DND-41 (cell line): ENCODE measurements at places on chromosomes 16 and 17.

DNA sequence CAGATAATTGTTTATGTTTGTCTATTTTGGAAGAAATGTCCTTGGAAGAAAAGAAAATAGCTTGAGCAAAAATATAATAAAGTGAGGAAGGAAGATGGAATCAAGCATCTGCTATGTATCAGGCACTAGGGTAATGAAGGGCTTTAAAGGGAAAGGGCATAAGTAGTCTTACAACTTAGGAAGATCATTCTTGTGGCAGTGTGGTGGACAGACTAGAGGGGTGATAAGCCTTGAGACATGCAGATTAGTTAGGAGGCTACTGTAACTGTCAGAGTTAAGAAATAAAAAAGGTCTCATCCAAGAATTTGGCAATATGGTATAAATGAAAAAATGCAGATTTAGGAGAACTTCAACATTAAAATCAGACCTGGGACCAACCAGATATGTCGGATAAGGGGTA lies 14.9 kb downstream of the FAM222B start:
- DNase-seq: no peak

DNA sequence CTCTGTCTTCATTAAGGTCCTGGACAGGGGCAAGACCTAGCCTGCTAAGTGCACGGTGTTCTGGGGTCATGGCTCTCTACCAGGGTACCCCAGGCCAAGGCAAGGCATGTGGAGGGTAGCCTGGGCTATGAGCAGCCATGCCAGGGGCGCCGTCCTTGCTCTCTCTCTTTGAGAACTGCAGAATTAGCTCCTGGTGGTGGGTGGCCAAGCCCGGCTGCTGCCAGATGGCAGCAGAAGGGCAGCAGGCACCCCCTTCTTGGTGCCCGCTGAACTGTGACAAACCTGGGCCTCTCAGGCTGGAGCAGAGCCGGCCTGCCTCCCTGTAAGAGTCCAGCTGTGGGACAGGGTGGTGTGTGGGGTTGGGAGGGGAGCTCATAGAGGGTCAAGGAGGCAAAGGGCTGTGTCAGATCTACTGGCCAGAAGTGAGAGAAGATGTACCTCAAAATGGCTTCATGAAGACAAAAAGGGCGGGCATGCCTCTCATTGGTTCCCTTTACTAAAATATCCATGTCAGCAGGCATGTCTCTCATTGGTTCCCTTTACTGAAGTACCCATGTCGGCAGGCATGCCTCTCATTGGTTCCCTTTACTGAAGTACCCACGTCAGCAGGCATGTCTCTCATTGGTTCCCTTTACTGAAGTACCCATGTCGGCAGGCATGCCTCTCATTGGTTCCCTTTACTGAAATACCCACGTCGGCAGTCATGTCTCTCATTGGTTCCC lies 81.7 kb upstream of the SDK2 start:
- no peak for DNase-seq

GRCh38 chr17:15112846-15113617 lies 152.1 kb downstream of the PMP22 start:
- DNase-seq: no peak

DNA sequence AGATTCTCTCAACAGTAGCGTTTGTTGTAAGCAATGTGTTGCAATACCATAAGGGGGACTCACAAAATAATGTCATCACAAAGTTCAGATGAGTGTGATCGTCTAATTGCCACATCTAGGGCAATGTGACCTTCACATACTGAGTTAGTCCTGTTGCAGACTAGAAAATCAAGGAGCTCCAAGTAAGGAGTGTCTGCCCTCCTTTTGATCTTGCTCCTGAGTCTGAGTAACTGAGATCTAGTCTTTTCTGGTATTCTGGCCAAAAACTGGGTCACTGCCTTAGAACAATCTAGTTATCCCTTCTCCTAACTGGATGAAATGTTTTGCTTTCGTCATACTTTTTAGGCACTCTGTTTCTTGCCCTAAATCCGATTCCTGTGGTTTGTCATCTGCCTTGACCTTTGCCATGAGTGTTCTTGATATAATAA lies 712.1 kb downstream of the CDH11 start:
- DNase-seq: no peak

- DNase-seq: no peak
These were observed 85.7 kb downstream of the NT5M start for GRCh38 chr17:17388657-17389496.

DNA sequence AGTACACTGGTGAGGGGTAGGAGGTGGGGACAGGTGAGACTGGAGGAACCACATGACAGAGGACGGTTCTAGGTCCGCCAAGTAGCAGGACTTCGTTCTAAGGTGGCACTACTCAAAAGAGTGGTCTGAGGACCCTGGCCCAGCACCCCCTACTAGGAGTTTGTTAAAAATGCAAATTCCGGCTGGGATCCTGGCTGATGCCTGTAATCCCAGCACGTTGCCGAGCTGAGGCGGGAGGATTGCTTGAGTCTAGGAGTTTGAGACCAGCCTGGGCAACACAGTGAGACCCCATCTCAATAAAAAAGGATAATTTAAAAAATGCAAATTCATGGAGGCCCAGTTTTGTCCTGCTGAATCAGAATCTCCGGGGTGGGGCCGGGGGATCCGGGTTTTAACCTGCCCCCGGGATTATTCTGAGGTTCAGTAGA lies 59.1 kb downstream of the WSB1 start:
- no peak for DNase-seq

DNA sequence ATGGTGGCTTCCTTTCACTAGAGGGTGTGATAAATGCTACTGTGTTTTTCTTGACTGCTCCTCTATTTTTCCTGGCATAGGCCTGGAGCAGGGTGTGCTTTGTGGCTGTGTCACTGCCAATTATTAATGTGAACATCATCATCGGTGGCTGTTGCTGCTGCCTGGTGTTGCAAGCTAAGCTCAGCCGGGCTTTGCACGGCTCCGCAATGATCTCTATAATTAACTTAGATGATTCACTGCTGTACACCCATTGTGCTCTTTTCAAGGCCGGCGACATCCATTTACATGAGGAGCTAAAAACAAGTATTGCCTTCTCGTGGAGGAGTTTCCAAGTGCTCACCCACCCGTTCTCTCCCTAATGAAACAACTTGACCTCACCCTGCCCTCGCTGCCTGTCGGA lies 160.1 kb upstream of the IRX3 start:
- no peak for DNase-seq

DNA sequence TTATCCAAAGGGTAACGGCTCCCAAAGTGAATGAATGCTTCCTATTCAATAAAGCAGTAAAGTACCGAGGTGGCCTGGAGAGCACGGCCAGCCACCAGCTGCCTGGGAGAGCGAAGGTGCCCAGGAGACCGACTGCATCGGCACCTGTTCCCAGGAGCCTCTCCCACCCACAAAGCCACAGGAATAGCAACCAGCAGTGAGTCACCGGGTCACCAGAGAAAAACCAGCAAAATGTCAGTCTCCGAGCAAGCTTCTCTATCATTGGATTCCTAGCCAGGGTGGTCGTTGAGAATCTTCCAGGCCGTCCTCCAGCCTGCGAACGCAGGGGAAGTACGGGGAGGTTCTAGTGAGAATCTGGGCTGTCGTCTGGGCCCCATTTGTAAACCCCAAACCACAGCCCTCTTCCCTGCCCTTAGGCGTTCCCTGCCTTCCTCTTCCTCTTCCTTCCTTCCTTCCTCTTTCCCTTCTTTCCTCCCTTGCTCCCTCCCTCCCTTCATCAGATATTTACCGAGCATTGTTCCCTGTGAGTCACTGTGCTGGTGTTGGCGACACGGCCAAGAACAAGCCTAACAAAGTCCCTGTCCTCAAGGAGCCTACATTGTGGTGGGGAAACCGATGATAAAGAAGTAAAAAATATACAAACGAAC lies 114.6 kb downstream of the SLC39A11 start:
- no peak for DNase-seq

GRCh38 chr16:22296225-22297113 lies 740 bp upstream of the POLR3E start:
- DNase-seq: no peak

DNA sequence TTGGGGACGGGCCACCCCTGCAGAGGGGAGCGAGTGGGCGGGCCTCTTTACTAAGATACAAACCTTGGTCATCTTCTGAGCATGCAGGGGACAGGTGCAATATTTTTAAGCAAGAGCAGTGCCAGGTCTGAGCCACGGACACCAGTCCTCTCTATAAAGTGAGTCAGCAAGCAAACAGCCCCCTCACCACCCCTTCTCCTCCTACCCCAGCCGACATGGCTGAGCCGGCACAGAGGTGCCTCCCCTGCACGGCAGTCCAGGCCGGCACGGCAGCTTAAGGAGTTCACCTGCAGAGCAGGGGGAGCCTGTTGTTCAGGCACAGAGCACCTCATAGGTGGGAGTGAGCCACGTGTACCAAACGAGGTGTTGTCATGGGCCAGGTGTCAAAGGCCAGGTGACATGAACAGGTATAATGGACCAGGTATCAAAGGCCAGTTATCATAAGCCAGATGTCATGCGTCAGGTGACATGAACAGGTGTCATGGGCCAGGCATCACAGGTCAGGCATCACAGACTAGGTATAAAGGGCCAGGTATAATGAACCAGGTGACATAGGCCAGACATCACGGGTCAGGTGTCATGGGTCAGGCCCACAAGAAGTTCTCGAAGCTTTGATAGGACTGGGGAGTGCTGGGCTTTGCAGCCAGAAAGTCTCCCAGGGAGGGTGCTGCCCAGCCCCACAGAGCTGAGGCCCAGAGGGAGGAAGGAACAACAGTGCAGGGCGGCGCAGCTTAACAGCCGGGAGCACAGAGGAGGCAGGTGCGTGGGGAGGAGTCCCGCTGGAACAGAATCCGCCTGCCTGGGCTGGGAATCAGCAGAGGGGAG lies 42.6 kb upstream of the ZNF469 start:
- DNase-seq: no peak

- DNase-seq: no peak
These were observed 401.6 kb upstream of the CDH11 start for GRCh38 chr16:65523283-65523944.

GRCh38 chr17:59558039-59558438 lies 7.4 kb upstream of the DHX40 start:
- DNase-seq: no peak

DNA sequence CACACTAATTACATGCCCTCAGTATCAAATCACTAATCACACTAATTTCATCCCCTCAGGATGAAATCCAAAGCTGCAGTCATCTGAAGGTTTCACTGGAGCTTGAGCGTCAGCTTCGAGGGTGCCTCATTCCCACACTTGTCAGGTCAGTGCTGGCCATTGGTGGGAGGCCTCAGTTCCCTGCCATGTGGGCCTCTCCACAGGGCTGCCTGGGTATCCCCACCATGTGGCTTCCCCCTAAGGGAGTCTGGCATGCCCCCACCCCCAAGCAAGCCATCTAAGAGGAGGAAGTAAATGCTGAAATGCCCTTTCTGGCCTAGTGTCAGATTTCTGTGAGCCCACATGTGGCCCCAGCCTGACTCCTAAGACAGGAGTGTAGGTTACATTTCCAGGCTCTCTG lies 78.6 kb upstream of the CDH5 start:
- DNase-seq: no peak

DNA sequence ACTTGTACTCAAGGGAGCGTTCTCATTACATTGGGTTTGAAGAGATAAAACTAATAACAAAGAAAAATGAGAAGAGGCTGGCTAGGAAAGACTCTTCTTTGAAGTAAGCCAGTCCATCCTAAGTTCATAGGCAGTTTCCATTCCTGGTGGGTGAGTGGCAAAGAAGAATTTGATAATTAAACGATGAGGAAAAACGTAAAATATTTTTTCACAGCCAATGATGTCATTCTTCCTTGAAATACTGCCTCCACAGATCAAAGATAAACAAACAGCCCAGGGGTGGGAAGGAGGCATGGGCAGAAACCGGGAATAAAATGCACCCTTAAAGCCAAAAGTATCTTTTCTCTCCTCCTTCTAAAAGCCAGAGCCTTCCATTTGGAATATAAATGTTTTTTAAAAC lies 346.6 kb downstream of the PMP22 start:
- no peak for DNase-seq

GRCh38 chr16:4552541-4552940 lies 3.6 kb upstream of the C16orf96 start:
- DNase-seq: no peak

DNA sequence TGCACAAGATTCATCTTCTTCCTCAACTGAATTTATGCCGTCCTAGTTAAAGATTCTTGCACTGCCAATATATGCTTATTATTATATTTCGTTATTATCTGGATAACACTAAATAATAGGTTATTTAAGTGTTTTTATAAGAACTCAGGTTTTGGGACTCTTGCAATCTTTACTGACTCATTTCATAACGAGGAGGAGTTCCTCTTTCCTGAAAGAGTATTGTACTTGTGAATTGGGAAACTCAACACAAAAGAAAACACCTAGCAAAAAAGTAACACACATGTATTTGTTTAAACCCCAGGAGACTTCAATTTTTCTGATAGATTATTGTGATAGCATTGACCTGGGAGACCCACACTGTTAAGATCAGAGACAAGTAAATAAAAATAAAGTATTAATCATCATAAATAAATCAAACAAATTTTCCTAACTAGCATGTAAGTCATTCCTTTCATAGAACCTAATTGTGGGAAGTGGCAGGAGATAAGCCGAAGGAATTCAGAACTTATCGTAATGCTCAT lies 505.8 kb downstream of the KCNJ2 start:
- DNase-seq: no peak

- DNase-seq: peak; percentile 34
These were observed 46.3 kb downstream of the VMP1 start for GRCh38 chr17:59753522-59754467.

GRCh38 chr16:8634991-8635736 lies 13.7 kb downstream of the METTL22 start:
- DNase-seq: no peak

DNA sequence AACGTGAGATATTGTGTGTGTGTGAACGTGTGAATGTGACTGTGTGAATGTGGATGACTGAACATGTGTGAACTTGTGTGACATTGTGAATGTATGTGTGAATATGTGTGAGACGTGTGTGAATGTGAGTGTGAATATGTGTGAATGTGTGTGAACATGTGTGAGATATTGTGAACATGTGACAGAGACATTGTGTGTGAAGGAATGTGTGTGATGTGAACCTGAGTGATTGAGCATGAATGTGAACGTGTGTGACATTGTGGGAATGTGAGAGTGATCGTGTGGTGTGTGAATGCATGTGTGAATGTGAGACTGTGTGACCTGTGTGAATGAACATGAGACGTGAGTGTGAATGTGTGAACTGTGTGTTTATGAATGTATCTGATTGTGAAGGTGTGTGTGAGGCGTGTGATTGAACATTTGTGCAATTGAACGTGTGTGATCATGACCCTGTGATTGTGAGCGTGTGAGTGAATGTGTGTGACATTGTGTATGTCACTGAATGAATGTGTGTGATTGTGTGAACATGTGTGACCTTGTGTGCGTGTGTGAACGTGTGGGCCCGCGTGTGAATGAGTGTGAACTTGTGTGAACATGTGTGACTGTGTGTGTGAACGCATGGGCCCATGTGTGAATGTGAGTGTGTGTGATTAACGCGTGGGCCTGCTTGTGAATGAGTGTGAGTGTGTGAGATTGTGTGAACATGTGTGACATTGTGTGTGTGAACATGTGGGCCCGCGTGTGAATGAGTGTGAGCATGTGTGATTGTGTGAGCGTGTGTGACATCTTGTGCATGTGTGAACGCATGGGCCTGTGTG lies 23.2 kb upstream of the GSE1 start:
- DNase-seq: no peak

GRCh38 chr17:75146592-75146991 lies 7.7 kb downstream of the JPT1 start:
- no peak for DNase-seq
